ENCODE measurements at places on chromosomes 1 and 21. TPM values are rescaled to one million over a fixed set of nuclear protein-coding genes. Genes with fewer than 3 reads are reported as not detected.
A peak's percentile ranks its signal among the peaks of the same experiment; 100 is the strongest.

GRCh38 chr1:118122234-118123004 is 62.6 kb downstream of the SPAG17 start:
- no peaks in the 10 kb centered on the region for H3K36me3 ChIP-seq
- H3K27me3 ChIP-seq: no peaks in the 10 kb centered on the region
- DNase-seq: no peak
- H3K27ac ChIP-seq: no peak overlapping the region
- no peaks in the 10 kb centered on the region for H3K4me1 ChIP-seq
- no peak overlapping the region for H3K4me3 ChIP-seq

GRCh38 chr1:7405844-7406500 is 365.1 kb upstream of the VAMP3 start:
- H3K36me3 ChIP-seq: no peaks in the 10 kb centered on the region
- H3K4me3 ChIP-seq: no peak overlapping the region
- peak; percentile 26 for DNase-seq
- H3K27me3 ChIP-seq: no peaks in the 10 kb centered on the region
- no peak overlapping the region for H3K27ac ChIP-seq

- no peak overlapping the region for H3K4me3 ChIP-seq
- H3K36me3 ChIP-seq: no peaks in the 10 kb centered on the region
- peak; percentile 40 for DNase-seq
- no peaks in the 10 kb centered on the region for H3K4me1 ChIP-seq
Measured at GRCh38 chr1:228008391-228009115, 1.8 kb downstream of the WNT3A start.

DNA sequence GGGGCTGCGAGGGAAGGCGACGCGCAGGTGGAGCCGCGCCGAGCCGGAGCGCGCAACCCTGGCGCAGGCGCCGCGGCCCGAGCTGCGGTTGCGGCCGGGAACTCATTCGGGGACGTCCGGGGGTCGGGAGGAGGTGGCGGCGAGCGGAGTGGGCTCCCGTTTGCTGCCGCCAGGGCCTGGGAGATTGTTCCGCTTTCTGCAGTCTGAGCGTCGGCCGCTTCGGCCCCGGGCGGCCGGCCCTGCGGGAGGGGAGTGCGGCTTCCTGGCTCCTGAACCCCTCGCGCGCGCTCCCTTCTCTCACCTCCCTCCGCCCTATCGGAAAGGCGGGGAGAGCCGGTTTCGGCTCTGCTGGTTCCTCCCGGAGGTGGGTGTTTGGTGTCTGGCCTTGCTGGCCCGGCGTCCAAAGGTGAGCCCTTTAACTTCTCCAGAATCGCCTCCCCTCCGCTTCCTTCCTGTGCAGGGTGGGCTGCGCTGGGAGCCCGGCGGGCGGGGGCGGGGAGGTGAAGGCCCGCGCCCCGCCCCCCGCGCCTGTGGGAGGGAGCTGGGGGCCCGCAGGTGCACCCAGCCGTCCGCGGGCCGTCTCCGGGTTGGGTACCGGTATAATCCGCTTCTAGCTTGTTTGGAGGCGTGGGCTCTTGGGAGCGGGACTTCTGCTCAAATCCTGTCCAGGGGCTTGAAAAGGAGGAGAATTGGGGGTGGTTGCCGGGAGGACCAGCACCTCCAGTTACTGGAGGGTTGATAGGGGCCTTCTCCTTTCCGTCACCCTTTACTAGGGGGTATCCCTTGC is 683 bp downstream of the LRRC8D start:
- H3K27ac ChIP-seq: peak overlapping the region; percentile 81
- H3K4me3 ChIP-seq: peak overlapping the region; percentile 80
- peak; percentile 70 for DNase-seq
- H3K27me3 ChIP-seq: no peaks in the 10 kb centered on the region
- H3K36me3 ChIP-seq: no peaks in the 10 kb centered on the region

DNA sequence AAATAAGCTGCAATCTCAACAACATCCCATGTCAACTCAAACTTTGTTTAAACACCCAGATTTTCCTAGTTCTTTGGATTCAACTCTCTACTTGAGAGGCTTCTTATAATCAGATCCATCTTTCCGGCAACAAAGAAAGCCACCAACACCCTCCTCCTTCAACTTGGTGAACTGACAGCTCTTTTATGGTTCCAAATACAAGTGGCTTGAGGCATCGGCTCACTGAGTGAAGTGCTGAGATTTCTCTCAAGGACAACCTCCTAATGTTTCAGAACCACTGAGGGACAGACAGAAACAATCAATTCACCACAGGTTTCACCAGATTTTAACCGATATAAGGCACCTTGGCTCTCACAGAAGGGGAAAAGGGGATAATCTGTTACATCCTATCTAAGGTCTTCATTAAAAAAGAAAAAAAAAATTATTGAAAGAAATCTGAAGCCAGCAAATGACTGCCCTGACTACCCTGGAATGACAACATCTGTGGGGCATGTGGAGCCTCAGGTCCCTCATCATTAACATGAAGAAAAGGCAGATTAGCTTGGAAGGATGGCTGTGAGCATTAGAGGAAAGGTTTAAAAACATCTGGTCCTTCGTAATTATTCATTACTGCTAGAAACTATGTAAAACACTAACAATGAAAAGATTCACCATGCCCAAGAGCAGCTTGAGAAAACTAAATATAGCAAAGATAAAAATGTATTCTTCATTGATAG is 50.9 kb downstream of the PTPN14 start:
- H3K36me3 ChIP-seq: no peaks in the 10 kb centered on the region
- peaks cover 56% of the 10 kb centered on the region for H3K4me1 ChIP-seq
- H3K27ac ChIP-seq: peak overlapping the region; percentile 35
- DNase-seq: no peak
- no peaks in the 10 kb centered on the region for H3K27me3 ChIP-seq
- H3K4me3 ChIP-seq: no peak overlapping the region

Gene CELA2A
- not detected for total RNA-seq

DNA sequence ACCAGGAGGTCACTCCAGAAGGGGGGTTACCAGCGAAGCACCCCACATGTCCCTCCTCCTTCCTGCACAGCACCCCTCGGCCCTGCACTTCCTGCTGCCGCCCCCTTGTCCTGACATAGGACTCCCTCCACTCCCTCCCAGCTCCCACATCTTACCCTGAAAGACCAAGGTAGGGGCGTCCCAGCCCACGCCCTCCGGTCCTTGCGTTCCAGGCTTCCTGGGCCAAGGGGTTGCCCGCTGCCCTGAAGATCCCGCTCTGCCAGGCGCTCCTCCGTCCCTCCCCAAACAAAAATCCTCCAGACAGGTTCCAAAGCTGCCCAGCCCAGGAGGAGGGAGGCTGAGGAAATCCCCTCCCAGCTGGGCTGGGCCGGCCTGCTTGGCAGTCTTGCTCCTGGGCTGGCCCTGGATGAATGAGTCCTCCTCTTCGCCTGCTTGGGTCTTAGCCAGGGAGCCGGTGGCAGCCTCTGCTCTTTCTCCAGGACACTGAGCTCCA is at the start of gene RHBDL2:
TSS of gene RHBDL2 (minus strand) at position 304 of the 493 bp plus-strand sequence. CDS start 22,618 bp downstream, outside the sequence.
- peak; percentile 71 for DNase-seq
- no peaks in the 10 kb centered on the region for H3K36me3 ChIP-seq
- peak within 1 kb of the TSS; percentile 39 for H3K4me3 ChIP-seq
- H3K27ac ChIP-seq: no peak within 1 kb of the TSS

GRCh38 chr1:218845589-218845988 is 328.1 kb upstream of the LYPLAL1 start:
- DNase-seq: no peak
- no peaks in the 10 kb centered on the region for H3K36me3 ChIP-seq
- H3K4me3 ChIP-seq: no peak overlapping the region
- no peak overlapping the region for H3K27ac ChIP-seq

Gene GPR137B
- 25.5 TPM for total RNA-seq

Gene PTPN7
- total RNA-seq: 3.0 TPM

DNA sequence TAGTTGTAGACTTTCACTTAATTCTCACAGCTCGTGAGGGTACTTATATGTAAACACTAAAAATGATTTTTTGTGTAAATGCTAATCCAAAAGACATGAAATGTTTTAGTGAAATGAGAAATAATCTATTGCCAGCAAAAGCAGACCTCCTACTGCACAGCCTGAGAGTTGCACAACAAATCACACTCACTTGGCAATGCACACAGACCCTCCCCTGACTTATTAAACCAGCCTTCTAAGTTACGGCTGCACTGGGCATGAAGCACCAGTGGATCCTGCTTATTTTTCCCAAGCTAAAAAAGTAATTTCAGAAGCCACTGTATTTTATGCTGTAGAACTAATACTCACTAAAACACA is 10.3 kb downstream of the ERRFI1 start:
- peak; percentile 79 for DNase-seq
- peaks cover 13% of the 10 kb centered on the region for H3K36me3 ChIP-seq
- H3K27me3 ChIP-seq: no peaks in the 10 kb centered on the region
- peak overlapping the region; percentile 96 for H3K27ac ChIP-seq
- H3K4me1 ChIP-seq: peaks cover 58% of the 10 kb centered on the region

GRCh38 chr1:97101509-97101908 is 379.9 kb downstream of the PTBP2 start:
- DNase-seq: no peak
- peaks cover 10% of the 10 kb centered on the region for H3K36me3 ChIP-seq
- H3K27ac ChIP-seq: no peak overlapping the region

DNA sequence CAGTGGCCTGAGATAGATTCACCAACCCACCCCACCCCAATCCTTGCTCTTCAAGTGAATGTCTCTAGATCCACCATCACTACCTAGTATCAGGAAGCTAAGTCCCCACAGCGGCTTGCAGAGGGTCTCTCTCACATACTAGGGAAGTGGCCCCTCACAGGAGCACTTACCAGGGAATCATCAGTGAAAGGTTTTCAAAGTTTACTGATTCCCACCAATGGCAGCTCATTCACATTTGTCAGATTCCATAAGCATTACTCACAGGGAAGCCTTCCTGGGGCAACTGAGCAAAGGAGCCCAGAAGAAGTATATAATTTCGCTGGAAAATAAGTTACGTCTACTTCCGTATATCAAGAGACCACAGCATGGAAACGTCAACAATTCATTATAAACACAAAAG is 120.8 kb downstream of the GREM2 start:
- H3K4me1 ChIP-seq: no peaks in the 10 kb centered on the region
- DNase-seq: no peak
- H3K36me3 ChIP-seq: peaks cover 10% of the 10 kb centered on the region
- H3K27ac ChIP-seq: no peak overlapping the region

Gene AK5
- 1.9 TPM for total RNA-seq

Gene ERG
- total RNA-seq: 4.1 TPM

DNA sequence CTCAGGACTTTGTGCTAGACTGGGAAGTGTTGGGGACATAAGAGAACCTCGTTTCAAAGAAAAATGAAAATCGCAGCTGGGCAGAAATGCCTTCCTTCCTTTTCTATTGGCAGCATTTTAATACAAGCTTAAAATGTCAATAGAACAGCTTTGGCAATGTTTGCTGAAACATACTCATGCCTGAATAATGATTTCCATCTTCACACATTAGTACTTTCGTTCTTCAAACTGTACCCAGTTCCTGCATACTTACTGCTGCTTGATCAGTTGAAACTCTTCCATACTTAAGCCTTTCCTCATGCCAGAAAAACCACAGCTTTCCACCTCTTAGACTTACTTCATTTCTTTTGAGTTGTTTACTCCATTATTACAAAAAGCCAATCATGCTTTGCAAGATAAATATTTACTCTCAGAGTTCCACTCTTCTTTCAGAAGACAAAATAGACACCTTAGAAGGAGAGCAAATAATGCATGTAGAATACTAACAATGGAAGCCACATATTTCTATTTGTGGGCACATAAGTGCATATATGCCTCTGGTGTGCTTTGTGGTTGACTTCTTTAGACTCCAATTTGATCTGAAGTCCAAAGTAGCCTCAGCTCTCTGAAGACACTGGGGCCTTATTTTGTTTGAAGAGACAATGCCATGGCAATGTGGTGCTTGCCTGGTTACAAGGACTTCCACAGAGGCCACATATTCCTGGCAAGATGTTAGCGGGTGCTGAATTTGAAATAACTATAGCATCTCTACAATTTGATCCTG is 22.7 kb upstream of the CD55 start:
- no peaks in the 10 kb centered on the region for H3K36me3 ChIP-seq
- no peak overlapping the region for H3K4me3 ChIP-seq
- no peak overlapping the region for H3K27ac ChIP-seq
- no peaks in the 10 kb centered on the region for H3K27me3 ChIP-seq
- H3K4me1 ChIP-seq: no peaks in the 10 kb centered on the region

GRCh38 chr1:24018611-24019580 is 38.8 kb upstream of the SRSF10 start:
- H3K27ac ChIP-seq: peak overlapping the region; percentile 96
- DNase-seq: peak; percentile 99
- H3K36me3 ChIP-seq: no peaks in the 10 kb centered on the region
- peaks cover 73% of the 10 kb centered on the region for H3K4me1 ChIP-seq

Gene CFAP107
- not detected for total RNA-seq

DNA sequence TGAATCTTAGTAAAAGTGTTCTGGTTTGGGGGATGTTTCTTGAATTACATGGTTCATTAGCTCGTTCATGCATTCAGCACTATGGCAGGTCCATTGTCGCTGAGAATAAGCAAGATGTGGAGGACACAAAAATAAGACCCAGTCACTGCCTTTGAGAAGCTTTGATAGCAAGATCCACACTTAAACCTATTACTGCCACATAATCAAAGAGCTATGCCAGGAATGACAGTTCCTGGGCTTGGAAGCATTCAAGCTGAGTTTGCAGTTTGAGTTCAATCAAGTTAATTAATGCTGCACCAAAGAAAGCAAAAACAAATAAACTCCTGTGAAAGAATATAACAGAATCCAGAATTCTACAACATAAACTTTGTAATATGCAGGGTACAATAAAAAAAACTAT is 131.8 kb downstream of the MIS18A start:
- no peaks in the 10 kb centered on the region for H3K4me1 ChIP-seq
- no peak overlapping the region for H3K27ac ChIP-seq

DNA sequence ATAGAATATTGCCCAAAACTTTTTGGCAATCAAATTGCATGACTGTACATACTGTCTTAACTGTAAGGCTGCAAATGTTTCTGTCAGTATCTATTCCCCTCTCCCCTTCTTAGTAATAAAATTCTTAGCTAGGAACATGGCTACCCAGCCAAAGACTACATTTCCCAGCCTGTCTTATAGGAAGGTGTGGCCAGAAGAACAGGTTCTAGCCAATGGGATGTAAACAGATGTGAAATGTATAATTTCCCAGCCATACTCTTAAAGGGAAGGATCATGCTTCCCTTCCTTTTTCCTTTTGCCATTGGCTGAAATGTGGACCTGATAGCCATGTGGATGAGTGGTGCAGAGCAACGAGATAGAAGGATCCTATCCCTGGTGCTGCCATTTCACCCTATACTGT is 7.0 kb upstream of the HIVEP3 start:
- no peak for DNase-seq
- H3K4me1 ChIP-seq: no peaks in the 10 kb centered on the region
- no peaks in the 10 kb centered on the region for H3K27me3 ChIP-seq
- no peaks in the 10 kb centered on the region for H3K36me3 ChIP-seq
- no peak overlapping the region for H3K4me3 ChIP-seq

- no peaks in the 10 kb centered on the region for H3K36me3 ChIP-seq
- H3K4me3 ChIP-seq: no peak overlapping the region
- H3K4me1 ChIP-seq: no peaks in the 10 kb centered on the region
- H3K27me3 ChIP-seq: no peaks in the 10 kb centered on the region
Measured at GRCh38 chr1:4825800-4826450, 171.5 kb downstream of the AJAP1 start.

Measured in sigmoid colon (tissue), 7 donors.